ENCODE measurements at places on chromosomes 12 and 14. TPM values are rescaled to one million over a fixed set of nuclear protein-coding genes. Genes with fewer than 3 reads are reported as not detected.

DNA sequence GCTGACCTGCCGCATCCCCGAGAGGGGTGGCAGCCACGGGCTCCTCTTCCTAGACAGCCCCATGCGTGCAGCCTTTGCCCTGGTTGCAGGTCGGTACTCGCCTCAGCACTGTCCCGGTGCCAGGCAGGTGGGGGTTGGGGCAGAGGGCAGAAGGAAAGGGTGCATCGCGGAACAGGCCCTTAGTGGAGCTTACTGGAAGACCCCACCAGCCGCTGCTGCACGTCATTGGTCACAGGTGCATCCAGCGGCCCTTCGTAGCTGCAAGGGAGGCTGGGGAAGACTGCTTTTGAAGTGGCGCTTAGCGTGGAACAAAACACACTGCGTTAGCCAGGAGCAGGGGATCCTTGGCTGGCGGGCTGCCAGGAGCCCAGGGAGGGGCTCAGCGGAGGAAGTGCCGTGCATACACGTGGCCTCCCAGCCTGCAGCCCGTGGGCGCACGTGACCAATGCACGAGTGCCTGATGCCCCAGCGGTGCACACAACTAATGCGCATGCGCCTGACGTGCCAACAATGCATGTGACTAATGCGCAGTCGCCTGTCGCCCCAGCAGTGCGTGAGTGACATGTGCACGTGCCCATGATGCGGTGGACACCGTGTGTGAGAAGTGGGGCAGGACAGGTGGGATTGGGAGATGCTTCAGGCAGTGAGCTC is 5.0 kb upstream of the EP400 start:
- peak; percentile 64 for DNase-seq

DNA sequence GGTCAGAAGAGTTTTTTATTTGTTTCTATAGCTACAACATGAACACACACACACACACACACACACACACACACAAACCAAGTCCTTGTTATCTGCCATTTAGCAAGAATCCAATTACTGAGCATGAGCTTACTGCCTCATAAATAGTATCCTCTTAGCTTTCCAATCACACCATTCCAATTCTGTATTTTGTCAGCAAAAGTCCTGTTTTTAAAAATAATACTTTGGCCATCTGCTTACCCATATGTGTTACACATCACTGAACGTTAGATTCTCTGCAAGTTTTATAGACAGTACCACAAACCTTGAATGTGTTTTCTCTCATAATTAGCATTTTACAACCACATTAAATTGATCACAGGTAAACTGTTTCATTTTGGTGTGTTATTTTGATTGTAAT is 1905.4 kb upstream of the FLRT2 start:
- DNase-seq: no peak

GRCh38 chr12:103011974-103012763 is 54.7 kb downstream of the ASCL1 start:
- no peak for DNase-seq

- DNase-seq: no peak
These were observed 29.4 kb upstream of the SLC38A1 start for GRCh38 chr12:46298261-46298660.

DNA sequence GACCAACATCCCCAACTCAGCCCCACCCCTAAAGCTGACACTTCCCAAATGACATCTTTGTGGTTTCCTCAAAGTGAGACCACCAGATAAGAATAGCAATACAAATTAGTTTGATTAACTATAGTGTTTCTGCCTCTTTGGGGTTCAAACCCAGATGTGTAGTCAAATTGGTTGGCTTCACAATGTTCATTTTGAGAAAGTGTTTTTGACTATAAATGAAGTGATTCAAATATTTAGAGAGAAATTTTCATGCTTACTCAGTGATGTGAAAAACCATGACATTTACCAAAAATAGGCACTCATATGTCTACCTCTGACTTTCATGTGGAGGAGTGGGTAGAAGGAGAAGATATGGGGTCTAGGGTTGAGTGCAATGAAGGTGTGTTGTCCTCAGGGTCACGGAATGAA is 218.4 kb downstream of the BCAT1 start:
- no peak for DNase-seq

- no peak for DNase-seq
These were observed 150.4 kb downstream of the PHETA1 start for GRCh38 chr12:111218499-111218898.

GRCh38 chr12:45557016-45557415 is 172.5 kb upstream of the ARID2 start:
- DNase-seq: no peak

DNA sequence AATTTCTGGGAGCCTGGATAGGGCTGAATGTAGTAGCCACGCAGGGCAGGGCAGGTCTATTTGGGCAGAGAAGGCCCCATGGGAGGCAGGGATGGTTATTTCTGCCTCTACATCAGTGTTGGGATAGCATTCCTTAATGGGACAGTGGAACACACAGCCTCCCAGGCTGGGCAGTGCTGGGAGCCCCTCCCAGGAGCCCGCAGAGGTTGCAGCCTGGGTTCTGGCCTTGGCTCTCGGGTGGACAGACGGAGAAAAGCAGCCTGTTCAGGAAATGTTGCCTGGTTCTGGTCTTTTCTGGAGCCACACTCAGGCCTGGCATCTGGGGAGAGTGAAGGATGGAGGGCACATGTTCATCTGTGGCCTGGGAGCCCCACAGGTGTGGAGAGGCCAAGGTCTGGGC is 479 bp upstream of the NOS1 start:
- no peak for DNase-seq

GRCh38 chr14:103705118-103705503 is 10.1 kb downstream of the XRCC3 start:
- DNase-seq: peak; percentile 89

- DNase-seq: no peak
These were observed 234.0 kb upstream of the CAND1 start for GRCh38 chr12:67035121-67035520.

- no peak for DNase-seq
These were observed 73.8 kb upstream of the ANKS1B start for GRCh38 chr12:100058482-100059029.

- no peak for DNase-seq
These were observed 169.0 kb upstream of the RTL1 start for GRCh38 chr14:101072531-101072930.

- DNase-seq: peak; percentile 80
These were observed 22.2 kb upstream of the GPR132 start for GRCh38 chr14:105087308-105087962.

DNA sequence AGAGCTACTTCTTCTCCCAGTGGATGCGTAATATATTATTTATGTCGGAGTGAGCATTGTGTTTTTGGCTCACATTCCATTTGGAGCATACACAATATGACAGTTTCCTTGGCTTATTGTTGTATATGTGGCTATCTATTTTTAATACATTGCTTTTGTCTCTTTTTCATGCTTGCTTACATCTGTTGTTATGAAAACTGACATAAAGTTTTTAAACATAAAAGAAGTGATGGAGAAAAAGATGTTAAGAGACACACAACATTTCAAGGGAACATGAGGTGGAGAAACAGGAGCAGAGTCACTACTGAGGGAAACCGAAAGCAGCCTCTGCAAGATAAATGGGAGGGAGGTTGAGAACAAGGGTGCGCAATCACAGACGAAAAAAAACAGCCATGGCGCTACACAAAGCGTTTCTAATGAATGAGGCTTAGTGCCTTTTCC is 228.4 kb upstream of the NPAS3 start:
- DNase-seq: peak; percentile 64

DNA sequence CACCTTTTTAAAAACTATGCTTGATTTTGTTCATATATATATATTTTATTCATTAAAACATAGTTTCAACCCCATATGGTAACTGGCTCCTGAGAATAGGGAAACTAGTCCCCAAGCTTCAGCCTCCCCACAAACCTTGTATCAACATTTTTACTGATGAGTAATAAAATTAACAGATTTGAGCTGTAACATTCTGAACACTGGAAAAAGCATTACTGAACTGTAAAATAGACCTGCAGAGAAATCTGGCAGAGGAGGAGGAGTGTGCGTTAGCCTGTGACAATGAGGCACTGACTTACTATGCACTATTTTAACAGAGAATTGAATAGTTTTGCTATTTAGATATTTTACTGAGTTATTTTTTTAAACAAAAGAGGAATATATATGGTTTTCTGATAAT is 43.1 kb downstream of the FRS2 start:
- DNase-seq: no peak

GRCh38 chr12:17132336-17132735 is 526.4 kb upstream of the LMO3 start:
- DNase-seq: no peak

DNA sequence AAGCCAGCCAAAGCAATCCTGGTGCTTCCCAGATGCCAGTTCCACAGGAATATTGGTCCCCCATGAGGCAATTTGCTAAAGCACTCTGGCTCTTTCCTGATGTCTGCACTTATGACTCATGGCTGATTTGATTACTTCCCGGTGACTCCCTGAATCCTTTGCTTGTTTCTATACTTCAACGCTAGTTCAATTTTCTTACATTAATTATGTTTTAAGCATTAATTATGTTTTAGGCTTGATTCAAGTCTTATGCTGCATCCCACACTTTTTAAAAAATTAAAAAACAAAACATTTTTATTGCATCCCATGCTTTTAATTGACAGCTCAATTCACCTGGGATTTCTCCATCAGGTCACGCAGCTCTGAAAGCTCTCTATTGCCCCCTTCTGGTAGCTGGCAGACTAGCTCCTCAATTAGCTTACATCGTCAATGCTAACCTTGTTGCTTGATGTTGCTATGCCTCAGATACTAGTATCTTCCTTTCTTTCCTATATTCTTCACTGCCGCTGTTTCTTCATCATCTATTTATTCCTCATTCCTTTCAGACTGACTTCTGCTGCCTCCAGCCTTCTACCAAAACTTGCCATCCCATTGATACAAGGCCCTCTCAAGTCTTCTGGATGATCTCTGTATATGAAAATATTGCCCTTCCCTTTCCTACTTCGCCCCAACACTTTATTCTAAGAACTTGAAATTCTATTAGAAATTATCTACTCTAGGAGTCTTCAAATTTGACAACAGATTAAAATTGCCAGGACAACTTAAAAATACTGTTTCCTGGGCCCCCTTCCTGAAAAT is 32.0 kb downstream of the TSHR start:
- peak; percentile 70 for DNase-seq

- DNase-seq: no peak
These were observed 20.6 kb downstream of the FAM186A start for GRCh38 chr12:50375802-50376201.

DNA sequence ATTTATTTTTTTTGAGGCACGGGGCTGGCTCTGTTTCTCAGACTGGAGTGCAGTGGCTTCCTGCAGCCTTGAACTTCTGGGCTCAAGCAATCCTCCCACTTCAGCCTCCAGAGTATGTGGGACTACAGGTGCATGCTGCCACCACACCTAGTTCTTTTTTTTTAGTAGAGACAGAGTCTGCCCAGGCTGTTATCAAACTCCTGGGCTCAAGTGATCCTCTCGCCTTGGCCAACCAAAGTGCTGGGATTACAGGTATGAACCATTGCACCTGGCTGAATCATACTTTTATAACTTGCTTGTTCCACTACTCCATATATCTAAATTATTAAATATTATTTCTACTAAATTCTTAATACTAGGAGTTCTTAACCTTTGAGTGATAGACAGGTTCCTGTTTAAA is 111.6 kb downstream of the BTG1 start:
- no peak for DNase-seq

- DNase-seq: peak; percentile 60
These were observed 655 bp upstream of the PLEKHG3 start for GRCh38 chr14:64703395-64704142.

DNA sequence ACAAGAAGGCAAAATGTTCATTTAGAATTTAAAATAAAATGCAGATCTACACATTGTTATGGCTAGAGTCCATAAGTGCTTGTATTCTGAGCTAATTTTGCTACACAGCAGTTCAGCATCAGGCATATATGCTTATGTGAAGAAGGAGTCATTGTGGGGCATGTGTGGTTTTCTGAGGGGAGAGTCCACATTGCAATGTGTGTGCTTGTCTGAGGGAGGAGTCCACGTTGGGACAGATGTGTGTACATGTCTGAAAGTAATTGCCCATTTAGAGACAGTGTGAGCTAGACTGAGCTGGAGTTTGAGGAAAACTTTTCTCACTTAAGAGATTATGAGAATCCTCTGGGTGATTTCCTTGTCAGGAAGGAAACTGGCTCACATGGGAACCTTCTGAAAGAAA is 767.9 kb downstream of the TMEM121 start:
- no peak for DNase-seq

DNA sequence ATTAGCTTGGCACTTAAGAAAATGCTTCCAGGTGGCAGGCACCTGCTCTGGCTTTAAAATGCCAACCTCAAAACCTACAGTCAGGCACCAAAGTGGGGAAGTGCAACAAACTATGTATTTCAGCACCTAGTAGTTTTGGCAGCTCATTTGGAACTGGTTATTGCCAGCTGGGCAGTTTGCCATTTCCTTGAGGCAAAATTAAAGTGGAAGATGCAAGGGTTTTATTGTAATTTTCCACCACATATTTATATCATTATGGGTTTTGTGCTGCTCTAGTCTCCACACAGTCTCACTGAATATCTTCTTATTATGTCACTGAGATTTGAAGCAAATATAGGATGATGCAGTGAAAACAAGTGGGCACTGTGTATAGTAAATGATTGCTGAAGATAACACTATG is 117.0 kb downstream of the PRKD1 start:
- DNase-seq: no peak

DNA sequence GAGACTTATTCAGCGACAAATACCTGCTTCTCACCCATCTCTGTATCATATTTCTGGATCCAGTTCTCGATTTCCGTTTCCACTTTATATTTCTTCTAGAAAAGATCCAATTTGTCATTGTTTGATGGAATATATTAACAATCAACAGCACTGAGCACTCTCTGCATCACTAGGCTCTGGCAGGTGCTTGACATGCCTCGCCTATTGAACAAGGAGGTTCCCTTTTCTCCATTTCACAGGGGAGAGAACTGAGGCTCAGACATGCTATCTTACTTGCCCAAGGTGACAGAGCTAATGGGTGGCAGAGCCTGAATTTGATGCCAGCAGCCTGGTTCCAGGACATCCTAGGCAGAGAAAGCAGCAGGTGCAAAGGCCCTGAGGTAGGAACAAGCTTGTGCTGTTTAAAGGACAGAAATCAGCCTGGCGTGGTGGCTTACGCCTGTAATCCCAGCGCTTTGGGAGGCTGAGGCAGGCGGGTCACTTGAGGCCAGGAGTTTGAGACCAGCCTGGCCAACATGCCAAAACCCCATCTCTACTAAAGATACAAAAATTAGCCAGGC is 12.1 kb downstream of the RITA1 start:
- DNase-seq: no peak

DNA sequence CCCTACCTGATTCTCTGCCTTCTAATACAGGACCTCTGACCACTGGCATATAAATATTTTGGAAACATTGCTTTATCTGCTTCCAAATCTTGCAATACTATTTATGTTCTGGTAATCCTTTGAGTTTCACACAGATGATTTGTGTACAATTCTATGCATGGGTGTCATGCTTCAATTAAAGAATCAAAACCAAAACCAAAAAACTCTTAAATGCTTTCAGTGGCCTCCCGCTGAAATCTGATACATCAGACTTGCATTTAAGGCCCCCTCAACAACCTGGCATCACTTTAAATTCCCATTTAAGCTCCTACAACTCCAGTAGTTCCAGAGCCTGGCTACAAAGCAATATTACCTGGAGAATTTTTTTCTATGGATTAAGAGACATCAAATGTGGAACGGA is 221.7 kb upstream of the NAV3 start:
- no peak for DNase-seq

The C12orf57 gene
- 697 TPM for total RNA-seq

The PSMC6 gene
- total RNA-seq: 60.7 TPM

The TAS2R46 gene
- 3.8 TPM for total RNA-seq

The ENDOU gene
- total RNA-seq: 0.36 TPM

The CEP128 gene
- 10.0 TPM for total RNA-seq

The PMCH gene
- total RNA-seq: not detected

The KRT78 gene
- total RNA-seq: not detected

Data from sigmoid colon (tissue), 7 donors.